NCI-H524 treated with DMSO at 0.1 percent for 48 hours (cell line): ENCODE measurements at places on chromosomes 13 and 19.

- no peak for DNase-seq
Observed at GRCh38 chr19:29664753-29665214, 477 bp upstream of the PLEKHF1 start.

DNA sequence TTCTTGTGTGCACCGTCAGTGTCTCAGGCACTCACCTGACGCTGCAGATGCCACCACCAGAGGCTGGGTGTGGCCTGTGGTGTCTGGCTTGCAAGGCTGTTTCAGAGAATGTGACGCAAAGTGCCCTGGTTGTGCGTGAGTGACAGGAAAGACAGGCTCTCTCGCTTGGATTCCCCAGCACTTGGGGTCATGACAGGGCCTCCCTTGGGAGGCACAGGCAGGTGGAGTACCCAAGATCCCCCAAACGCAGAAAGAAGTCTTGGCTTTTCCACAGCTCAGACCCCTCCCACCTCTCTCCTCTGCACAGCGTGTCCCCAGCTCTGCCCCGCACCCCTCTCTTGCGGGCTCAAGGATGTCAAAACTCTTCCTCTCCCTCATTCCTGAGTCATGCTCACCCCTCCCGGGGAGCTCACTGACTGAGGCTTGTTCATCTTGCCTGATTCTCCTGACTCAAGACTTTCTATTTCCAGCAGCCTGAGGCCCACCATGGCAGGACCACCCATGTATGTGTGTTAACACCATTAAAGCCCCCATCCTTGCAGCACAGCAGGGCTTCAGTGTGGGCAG lies 21.0 kb downstream of the DHX34 start:
- no peak for DNase-seq

- DNase-seq: no peak
Observed at GRCh38 chr19:2150794-2151338, 500 bp downstream of the AP3D1 start.

- no peak for DNase-seq
Observed at GRCh38 chr13:43019811-43020210, 3.6 kb upstream of the DNAJC15 start.

GRCh38 chr13:111552891-111553655 lies 232.6 kb downstream of the TEX29 start:
- DNase-seq: no peak

- no peak for DNase-seq
Observed at GRCh38 chr19:45339629-45340028, 921 bp upstream of the KLC3 start.

- peak; percentile 84 for DNase-seq
Observed at GRCh38 chr19:3184847-3185460, 776 bp upstream of the NCLN start.

- no peak for DNase-seq
Observed at GRCh38 chr19:51012661-51013190, 6.8 kb downstream of the KLK10 start.

GRCh38 chr13:33723365-33723764 lies 94.6 kb upstream of the RFC3 start:
- DNase-seq: no peak

- no peak for DNase-seq
Observed at GRCh38 chr19:40376286-40376862, 13.6 kb downstream of the HIPK4 start.

DNA sequence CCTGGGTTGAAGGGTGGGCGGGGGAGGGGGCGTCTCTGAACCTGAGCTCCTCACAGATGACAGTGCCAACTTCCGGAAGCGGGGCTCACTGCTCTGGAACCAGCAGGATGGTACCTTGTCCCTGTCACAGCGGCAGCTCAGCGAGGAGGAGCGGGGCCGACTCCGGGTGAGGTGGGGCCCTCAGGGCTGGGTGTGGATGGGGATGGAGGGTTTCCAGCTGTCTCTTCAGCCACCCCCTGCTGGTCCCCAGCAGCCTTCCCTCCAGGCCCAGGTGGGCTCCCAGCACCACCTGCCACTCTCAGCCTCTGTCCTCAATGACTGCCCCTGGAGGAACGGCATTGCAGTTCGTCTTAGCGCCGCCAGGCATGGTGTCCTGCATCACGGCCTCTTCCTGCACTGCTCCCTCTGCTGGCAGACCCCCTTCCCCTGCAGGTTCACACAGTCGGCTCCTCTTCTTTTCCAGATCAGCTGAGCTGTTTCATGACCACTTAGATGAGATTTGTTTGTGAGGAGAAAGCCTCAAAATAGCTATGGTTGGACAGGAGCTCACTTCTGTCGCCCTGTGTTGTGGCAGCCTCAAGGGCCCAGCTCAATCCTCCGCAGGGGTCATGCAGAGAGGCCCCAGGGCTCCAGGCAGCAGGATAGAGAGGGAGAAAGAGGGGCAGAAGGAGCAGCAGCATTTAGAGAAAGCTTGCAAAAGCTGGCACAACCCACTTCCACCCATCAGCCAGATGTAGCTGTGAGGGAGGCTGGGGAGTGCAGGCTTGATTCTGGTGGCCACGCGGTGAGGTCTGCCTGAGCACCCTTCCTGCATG lies 2.5 kb upstream of the GARIN5A start:
- DNase-seq: no peak

- no peak for DNase-seq
Observed at GRCh38 chr13:59672445-59672844, 491.3 kb downstream of the DIAPH3 start.

DNA sequence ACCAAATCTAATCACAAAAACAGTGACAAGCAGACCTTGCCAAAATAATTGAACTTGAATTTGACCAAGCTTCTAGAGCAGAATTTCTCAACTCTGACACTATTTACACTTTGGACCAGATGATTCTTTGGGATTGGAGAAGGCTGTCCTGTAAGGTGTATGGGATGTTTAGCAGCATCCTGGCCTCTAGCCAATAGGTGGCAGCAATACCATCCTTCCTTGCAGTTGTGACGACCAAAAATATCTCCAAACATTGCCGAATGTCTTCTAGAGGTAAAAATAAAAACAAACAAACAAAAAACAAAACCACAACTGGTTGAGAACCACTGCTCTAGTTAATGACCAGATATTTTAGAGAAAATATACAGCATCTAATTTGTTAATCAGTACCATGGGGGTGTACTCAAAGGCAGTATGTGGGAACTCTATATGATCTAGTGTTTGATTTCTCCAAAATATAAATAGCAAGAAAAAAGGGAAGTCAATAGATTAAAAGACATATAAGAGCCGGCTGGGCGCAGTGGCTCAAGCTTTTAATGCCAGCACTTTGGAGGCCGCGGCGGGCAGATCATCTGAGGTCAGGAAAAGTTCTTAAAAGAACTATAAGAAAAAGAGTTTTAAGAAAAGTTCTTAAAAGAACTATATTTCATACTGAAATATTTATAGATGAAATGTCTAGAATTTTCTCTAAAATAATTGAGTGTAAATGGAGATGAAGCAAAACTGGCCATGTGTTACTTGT lies 60.9 kb upstream of the ZNF527 start:
- no peak for DNase-seq

- DNase-seq: no peak
Observed at GRCh38 chr13:21121616-21122015, 54.7 kb downstream of the SKA3 start.

DNA sequence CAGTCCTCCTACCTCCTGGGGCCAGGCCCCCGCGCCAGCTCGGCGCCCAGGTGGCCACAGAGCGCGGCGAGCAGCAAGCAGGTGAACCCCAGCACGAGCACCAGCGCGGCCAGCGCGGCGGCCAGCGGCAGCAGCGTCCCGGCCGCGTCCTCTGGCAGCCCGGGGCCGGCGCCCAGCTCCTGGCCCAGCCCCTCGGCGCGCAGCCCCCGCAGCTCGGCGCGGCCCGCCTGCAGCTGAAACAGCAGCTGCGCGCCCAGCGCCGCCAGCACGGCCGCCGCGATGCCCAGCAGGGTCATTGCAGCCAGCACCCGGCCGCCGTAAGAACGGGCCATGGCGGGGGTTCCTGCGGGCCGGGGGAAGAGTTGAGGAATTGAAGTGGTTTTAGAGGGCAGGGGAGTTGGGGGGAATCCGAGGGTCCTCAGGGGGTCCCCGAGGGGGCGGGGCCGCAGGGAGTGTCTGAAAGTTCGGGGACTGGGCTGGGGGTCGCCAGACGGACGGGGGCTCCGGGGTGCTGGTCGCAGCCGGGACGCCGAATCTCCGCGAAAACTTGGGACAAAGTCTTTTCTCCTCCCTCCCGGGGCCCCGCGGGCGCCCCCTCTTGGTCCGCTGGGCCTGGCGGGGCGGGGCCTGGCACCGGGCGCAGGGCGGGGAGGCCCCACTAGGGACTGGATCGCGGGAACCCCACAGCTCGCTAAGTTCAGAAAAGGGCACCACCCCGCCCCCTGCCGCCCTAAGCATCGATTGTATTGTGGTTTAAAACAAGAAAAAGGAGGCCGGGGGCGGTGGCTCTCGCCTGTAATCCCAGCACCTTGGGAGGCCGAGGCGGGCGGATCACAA lies at the start of gene TMEM221:
TMEM221 (minus strand) TSS at position 538 of the 837 bp plus-strand sequence; CDS start at position 332, 206 bp downstream.
- no peak for DNase-seq

DNA sequence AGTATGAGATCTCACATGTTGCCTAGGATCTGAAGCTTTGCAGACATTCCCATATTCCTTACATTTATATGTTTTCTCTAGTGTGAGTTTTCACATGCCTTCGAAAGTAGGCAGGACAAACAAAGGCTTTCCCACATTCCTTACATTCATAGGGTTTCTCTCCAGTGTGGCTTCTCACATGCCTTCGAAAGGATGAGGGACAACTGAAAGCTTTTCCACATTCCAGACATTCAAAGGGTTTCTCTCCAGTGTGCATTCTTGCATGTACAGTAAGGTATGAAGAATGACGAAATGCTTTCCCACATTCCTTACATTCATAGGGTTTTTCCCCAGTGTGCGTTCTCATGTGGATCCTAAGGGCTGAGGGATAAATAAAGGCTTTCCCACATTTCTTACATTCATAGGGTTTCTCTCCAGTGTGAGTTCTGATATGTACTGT lies 14.2 kb downstream of the ZNF699 start:
- no peak for DNase-seq

- no peak for DNase-seq
Observed at GRCh38 chr19:6464070-6464873, at the start of gene CRB3. CRB3 (plus strand) TSS chr19:6464271; CDS start chr19:6464702, 431 bp downstream.

- no peak for DNase-seq
Observed at GRCh38 chr19:53290758-53291549, 23.4 kb upstream of the VN1R4 start.

- DNase-seq: no peak
Observed at GRCh38 chr13:39023316-39023715, 14.6 kb downstream of the PROSER1 start.

DNA sequence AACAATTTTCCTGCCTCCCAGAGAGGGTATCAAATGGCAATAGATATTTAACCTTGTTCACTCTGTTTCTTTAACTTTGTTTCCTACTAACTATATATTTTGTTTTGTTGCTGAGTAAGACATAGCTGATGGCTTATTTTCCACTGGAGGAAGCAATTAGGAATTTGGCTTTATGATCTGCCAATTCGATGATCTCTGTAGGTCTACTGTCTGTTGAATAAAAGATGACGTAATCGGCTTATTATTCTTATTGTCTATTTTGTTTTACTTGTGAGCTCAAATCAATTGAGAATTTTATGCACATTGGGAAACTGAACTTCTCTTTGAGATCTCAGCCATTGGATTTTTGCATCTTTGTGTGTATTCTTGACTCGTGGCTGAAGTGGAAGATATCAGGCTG lies 862.6 kb downstream of the EFNB2 start:
- no peak for DNase-seq

- no peak for DNase-seq
Observed at GRCh38 chr19:5676772-5677105, 3.6 kb downstream of the MICOS13 start.

DNA sequence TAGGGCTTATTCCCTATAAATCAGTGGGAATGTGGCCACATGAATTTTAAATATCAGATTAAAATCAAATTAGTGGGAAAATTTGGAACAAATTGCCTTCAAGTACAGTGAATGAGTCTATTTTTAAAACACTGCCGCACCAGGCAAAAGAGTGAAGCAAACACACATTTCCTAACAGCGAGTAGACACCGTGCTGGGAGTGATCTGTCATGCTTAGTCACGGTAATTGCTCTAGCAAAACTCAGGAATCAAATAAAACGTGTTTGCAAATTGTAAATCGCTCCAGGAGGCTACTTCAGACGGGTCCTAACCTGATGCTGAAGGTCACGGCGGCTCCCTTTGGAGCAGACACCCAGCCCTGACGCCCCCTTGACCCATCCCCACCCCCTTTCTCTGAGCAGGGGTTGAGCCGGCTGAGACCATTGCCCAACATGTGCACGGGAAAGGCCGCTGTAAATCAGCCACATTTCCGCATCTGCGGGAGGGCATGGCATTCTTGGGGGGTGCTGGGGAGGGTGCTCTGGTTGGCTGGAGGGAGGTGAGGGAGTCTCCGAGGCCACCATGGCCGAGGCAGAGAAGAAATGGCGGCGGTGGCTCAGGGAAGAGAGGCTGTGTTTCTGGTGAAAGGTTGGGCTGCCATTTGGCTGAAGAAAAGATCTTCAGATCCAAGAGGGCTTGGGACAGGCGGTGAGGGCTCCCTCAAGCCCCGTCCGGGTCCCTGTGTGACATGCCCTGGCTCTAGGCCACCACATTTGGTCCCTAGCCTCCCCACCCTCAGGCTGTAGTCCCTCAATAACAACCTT lies 8.9 kb downstream of the CEBPA start:
- no peak for DNase-seq

- DNase-seq: no peak
Observed at GRCh38 chr19:2653710-2654707, 48.5 kb downstream of the GNG7 start.

- DNase-seq: no peak
Observed at GRCh38 chr19:51615991-51616390, 14.2 kb downstream of the SIGLEC5 start.

GRCh38 chr13:78370231-78370630 lies 233.1 kb downstream of the POU4F1 start:
- DNase-seq: no peak

DNA sequence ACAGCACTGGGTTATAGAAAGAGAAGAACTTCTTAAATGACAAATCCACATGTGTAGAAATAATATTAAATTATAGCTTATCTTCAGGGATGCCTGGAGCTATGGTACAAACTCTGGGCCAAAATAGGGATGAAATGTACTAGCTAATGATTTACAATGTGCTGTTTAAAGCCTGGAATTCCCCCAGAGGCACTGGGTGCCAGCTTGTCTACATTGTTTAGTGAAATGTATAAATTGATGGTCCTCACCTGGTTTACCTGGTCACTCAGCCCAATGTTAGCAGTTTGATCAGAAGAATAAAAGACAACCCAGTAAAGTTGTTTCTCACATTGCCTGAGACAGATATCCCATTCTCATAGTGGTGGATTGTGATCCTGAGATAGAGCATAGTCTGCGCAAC lies 597.2 kb downstream of the DIAPH3 start:
- DNase-seq: no peak

GRCh38 chr19:28332351-28332750 lies 880.6 kb downstream of the UQCRFS1 start:
- DNase-seq: no peak

DNA sequence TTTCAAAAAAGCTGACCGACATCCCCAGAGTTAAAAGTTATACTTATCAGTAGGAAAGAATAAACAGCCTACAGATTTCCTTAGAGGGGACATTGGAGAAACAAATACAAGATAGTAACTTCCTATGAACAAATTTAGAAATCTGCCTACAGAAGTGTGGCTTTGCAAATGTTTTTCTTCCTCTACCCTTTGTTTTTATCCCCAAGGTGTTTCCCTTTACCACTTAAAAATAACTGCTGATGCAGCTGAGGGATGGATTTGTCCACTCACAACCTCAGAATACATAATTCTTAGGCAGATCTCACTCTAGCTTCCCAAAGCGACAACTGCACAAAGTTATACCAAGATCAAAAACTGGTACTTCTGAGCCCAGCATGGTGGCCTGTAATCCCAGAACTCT lies 20.9 kb downstream of the MED4 start:
- DNase-seq: no peak
